ENCODE measurements at places on chromosomes 3 and 15.

DNA sequence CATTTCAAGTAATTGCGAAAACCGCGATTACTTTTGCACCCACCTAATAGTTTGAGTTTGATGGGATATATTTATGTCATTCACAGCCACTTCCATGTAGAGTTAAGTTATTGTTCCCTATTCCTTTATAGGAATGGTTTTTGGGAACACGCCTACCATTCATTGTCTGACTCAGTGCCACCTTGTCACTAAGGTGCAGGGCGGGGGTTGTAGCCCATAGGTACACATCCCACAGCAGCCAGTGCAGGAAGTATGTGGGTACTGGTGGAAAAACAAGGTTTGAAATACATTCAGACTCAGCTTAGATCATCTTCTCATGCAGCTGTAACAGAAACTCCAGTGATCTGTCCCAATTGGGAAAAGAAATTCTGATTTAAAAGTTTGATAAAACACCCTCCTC lies 48.2 kb upstream of the CFAP161 start:
- no peak for DNase-seq

DNA sequence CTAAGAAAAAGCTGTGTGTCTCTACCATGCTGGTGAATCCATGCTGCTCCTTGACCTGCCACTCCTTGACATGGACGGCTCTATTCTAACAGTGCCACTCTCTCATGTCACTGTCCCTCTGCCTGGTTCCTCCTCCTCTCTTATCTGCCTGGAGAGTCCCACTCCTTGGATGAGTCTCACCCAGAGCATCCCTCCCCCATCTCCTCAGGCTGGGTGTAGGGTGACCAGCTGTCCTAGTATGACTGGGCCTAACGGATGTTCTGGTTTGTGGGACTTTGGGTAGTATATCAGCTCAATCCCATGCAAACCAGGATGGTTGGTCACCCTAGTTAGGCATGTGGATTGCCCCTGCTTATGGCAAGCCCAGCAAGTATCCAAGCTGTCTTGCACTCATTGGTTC lies 54.3 kb downstream of the LIPC start:
- DNase-seq: no peak

GRCh38 chr3:42014921-42015533 lies 53.1 kb upstream of the ULK4 start:
- peak; percentile 58 for DNase-seq

GRCh38 chr3:38131621-38132369 lies 5.1 kb downstream of the ACAA1 start:
- DNase-seq: no peak

GRCh38 chr3:34248352-34248751 lies 449.9 kb downstream of the PDCD6IP start:
- DNase-seq: no peak

DNA sequence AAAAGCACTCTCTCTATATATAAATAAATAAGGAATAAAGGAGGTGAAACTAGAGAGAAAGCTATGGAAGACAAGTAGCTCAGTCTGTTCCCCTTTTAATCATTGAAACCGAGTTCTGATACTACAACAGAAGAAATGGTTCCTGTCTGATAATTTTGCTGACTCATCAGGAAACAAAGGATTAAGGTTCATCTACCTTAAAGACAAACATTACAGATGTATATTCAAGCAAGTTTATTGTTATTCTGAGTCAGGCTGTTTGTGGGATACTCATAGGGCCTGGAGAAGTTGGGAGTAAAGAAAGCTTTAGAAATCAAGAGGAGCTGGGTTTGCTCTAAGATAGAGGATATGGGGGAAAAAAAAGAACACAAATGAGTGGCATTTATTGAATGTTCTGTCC lies 566.0 kb downstream of the ROBO2 start:
- DNase-seq: no peak

DNA sequence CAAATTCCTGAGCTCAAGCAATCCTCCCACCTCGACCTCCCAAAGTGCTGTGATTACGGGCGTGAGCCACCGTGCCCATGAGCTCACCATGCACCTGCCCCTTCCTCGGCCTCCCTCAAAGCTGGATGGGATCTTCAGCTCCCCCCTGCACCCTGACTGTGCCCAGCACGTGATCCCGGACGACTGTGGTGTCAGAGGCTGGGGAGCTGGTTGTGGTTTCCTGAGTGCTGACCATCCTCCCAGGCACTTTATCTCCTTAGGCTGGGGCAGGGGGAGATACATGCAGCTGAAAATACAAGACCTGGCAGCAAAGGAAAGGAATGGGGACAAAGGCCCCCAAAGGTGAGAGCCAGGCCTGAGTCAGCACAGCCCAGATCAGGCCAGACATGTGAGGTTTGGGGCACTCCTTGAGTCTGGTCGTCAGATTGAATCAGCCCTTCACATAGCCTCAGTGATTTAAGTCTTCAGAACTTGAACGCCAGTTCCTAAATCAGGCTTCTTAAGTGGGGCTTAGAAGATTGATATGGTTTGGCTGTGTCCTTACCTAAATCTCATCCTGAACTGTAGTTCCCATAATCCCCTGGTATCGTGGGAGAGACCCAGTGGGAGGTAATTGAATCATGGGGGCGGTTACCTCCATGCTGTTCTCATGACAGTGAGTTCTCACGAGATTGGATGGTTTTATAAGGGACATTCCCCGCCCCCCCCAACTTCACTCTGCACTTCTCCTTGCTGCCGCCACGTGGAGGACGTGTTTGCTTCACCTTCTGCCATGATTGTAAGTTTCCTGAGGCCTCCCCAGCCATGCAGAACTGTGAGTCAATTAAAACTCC lies 35.8 kb downstream of the PRKCD start:
- no peak for DNase-seq

- no peak for DNase-seq
These were observed 43.4 kb upstream of the CLRN1 start for GRCh38 chr3:151015767-151016477.

DNA sequence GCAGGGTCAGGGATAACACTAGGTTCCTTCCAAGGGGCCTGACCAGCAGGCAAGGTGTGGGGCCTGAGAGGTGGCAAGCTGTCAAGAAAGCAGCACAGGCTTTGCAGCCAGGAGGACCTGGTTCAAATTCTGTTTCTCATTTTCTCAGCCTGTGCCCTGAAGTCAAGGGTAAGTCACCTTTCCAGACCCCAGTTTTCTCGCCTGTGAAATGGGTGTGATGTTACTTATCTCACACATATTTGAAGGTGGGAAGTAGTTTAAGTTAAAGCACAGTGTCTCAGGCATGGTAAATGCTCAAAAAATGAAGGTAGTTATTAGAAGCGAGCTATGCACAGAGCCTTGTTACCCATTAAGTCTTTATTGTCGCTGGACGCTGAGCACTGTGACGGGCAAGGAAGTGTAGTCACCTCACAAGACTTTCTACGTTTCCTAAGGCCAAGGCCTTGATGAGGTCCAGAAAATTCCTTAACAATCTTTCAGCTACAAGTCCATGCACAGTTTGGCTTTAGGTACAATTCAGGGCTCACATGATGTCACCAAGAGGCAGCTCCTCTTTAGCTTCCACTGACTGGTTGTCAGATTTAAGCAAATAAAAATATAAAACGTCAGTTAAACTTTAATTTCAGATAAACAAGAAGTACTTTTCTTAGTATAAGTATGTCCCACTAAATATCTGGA lies 522.6 kb upstream of the PROK2 start:
- DNase-seq: no peak

- DNase-seq: no peak
These were observed 287.2 kb downstream of the SHQ1 start for GRCh38 chr3:72560846-72561675.

- DNase-seq: no peak
These were observed 68.9 kb downstream of the SMAD3 start for GRCh38 chr15:67134067-67134838.

GRCh38 chr15:30990446-30991254 lies 778 bp downstream of the MTMR10 start:
- DNase-seq: no peak

- no peak for DNase-seq
These were observed 54.5 kb downstream of the RGMA start for GRCh38 chr15:93034512-93034911.

GRCh38 chr3:194979173-194979572 lies 291.8 kb downstream of the XXYLT1 start:
- no peak for DNase-seq

DNA sequence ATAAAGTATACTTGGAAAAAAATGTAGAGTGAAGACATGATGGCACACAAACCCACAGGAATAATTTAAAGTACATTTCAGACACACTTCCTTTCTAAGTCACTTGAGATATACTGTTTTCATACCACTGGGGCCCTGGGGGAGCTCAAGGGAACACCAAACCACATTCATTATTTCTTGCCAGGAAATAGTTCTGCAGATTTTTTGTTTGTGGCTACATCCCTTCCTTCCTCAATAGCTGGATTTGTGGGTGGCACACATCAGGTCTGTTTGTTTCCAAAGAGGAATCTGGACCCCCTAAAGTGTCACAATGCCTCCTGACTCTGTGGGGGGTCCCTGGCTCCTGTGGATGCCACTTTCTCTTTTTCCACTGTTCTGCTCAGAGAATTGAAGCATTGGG lies 153.5 kb upstream of the COL8A1 start:
- DNase-seq: no peak

DNA sequence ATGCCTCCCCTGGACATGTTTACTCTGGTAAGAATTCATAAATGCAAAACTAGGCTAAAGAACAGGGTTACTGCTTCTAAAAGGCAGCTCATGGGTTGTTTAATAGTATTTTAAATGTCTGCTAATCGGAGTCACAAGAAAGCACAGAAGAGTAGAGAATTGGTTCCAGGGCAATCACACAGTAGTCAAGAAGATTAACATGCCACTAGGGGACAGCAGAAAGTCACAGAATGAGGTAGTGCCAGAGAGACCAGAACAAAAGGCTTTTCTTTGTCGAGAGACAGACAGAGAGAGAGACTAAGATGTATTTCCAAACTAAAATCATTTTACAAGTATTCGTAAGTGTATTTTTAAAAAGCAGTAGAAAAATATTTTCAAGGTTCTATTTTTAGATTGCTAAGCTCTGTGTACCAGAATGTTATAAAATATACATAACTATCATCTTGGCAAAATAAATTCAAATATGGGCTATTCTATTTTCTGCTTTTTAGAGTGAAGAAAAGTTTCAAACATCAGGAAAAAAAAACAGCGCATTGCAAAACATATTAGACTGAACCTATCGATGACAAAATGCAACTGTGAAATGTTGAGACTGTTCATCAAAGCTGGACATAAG lies 78.3 kb upstream of the CDIN1 start:
- DNase-seq: peak; percentile 19

DNA sequence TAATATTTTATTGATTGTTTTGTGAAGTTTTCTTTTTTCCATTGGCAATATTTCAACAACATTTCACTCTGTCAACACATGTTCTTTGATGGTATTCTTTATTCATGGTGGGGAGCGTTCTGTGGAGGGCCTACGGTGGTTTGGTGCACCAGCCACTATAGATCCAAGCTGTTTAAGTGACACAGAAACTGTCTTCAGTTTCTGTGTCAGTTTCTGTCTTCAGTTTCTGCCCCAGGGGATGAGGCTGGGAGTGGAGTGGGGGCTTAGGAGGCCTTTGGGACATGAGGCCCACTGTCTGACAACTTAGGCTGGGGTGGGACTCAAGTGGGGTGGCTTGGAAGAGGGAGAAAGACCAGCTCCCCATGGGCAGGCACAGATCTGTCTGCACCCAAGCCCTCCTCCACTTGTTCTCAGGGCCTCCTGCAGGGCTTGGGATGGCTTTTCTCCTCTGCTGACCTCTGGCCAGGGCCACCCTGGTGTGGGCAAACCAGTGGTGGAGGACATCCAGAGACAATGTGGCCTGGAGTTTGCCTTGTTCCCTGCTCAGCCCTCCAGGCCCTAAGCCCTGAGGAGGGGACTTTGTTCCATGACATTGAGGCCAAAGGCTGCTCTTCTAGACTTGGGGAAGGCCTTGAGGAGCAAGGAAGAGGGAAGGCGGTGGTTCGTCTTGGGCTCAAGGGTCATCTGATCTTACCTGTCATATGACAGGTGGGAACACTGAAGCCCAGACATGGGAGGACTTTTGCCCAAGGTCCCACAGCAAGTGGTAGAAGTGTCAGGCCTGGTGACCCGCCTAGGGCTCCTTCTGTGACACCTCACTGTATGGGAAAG lies 60.3 kb upstream of the SMAD6 start:
- no peak for DNase-seq

DNA sequence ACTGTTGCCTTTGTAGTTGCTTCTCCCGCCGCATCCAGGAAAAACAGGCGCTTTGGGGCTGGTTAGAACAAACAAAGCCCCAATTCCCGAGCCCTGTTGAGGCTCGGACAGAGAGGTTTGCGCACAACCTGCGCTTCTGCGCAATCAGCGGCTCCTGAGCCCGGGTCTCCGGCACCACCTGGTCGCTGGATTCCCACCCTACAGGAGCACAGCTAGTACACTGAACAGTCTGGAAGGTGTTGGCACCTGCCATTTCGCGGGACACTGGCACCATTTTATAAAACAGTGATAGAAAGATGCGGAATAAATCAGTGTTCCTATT lies 13.8 kb downstream of the ZIC4 start:
- no peak for DNase-seq

All from dorsolateral prefrontal cortex (tissue), 122 donors.